ENCODE measurements at places on chromosomes 2 and 18. TPM values are rescaled to one million over a fixed set of nuclear protein-coding genes. Genes with fewer than 3 reads are reported as not detected.

DNA sequence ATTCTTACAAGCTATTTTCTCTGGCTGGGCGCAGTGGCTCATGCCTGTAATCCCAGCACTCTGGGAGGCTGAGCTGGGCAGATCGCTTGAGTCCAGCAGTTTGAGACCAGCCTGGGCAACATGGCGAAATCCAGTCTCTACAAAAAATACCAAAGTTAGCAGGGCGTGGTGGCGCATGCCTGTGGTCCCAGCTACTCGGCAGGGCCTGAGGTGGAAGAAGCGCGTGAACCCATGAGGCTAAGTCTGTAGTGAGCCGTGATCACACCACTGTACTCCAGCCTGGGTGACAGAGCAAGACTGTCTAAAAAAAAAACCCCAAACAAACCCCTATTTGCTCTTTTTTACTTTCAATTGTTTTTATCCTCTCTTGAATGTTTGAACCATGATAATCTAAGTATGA lies 37.0 kb downstream of the PPP4R1 start:
- H3K36me3 ChIP-seq: peaks cover 48% of the 10 kb centered on the region
- H3K4me3 ChIP-seq: no peak overlapping the region
- no peak overlapping the region for H3K27ac ChIP-seq
- no peak for DNase-seq

DNA sequence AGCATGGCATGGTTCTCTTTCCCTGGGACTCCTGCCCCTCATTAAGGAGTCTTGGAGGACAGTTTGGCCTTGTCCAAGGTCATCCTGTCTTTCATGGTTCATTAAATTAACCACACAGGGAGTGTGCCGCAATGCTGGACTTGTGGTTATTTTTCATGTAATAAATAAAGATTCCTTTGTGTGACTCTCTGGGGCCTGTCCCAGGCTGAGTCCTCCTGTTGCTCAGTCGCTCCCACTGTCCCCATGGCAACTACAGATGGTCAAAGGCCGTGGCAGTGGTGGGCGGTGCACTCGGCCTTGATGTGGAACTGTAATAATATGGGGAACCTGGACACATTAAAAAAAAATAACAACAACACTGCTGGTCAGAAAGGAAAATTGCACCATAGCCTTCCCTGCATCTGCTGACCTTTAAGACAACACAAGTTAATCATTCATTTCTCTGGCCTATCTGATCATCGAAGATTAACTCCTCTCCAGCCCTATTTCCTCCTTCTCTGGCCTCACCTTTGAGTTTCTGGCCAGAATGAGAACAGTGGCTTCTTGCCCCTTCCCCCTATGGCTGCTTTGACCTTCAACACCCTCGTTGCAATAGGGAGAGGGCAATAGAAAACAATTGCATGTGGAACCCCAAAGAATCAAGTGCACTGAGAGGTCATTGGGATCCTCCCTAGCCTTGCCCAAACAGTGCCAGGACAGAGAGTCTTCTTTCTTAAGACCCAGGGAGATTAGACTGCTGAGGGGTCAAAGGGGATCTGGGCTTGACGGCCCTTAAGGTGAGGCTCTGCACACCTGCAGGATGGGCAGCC lies 44.7 kb downstream of the PSD4 start:
- H3K27ac ChIP-seq: no peak overlapping the region
- H3K4me3 ChIP-seq: no peak overlapping the region
- H3K4me1 ChIP-seq: peaks cover 23% of the 10 kb centered on the region
- H3K36me3 ChIP-seq: no peaks in the 10 kb centered on the region

GRCh38 chr2:21256006-21256405 lies 132.2 kb downstream of the TDRD15 start:
- no peak overlapping the region for H3K4me3 ChIP-seq
- H3K27me3 ChIP-seq: no peaks in the 10 kb centered on the region
- peak; percentile 30 for DNase-seq
- H3K36me3 ChIP-seq: no peaks in the 10 kb centered on the region

GRCh38 chr18:54710074-54710899 lies 118.0 kb upstream of the RAB27B start:
- H3K4me3 ChIP-seq: no peak overlapping the region
- DNase-seq: no peak
- no peaks in the 10 kb centered on the region for H3K27me3 ChIP-seq
- H3K4me1 ChIP-seq: peaks cover 16% of the 10 kb centered on the region
- no peak overlapping the region for H3K27ac ChIP-seq

DNA sequence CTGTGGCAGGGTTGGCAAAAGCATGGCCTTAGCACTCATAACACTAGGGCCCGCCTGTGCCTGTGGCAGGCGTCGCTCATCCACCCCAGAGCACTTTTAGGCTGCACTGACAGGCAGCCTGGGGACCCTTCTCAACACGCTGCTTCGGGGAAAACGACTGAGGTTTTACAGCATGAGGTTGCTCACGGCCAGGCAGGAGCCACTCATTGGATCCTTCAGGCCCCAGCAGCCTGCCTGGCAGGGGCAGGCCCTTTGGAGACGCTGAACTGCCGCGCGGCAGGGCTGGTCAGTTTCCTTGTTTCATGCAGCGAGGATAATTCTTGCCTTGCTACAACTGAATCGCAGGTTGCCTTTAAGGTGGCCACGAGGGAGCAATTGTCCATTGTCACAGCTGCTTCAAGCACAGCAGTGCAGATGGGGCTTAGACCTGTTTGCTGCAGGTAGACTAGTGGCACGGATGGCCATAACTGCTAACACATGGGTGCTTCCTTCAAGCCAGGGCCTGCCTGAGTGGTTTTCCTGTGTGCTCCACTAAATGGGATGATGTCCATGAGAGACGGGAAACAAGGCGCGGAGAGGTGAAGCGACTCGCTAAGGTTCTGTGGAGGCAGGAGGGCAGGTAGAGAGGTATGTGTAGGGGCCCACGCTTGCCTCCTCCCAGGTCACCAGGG lies 49.9 kb upstream of the HS6ST1 start:
- no peaks in the 10 kb centered on the region for H3K36me3 ChIP-seq
- H3K4me1 ChIP-seq: peaks cover 20% of the 10 kb centered on the region
- no peaks in the 10 kb centered on the region for H3K27me3 ChIP-seq
- no peak overlapping the region for H3K4me3 ChIP-seq

- no peak overlapping the region for H3K4me3 ChIP-seq
- H3K4me1 ChIP-seq: no peaks in the 10 kb centered on the region
- no peaks in the 10 kb centered on the region for H3K36me3 ChIP-seq
- H3K27me3 ChIP-seq: no peaks in the 10 kb centered on the region
- H3K27ac ChIP-seq: no peak overlapping the region
Observed at GRCh38 chr18:7558769-7559168, 8.3 kb upstream of the PTPRM start.

DNA sequence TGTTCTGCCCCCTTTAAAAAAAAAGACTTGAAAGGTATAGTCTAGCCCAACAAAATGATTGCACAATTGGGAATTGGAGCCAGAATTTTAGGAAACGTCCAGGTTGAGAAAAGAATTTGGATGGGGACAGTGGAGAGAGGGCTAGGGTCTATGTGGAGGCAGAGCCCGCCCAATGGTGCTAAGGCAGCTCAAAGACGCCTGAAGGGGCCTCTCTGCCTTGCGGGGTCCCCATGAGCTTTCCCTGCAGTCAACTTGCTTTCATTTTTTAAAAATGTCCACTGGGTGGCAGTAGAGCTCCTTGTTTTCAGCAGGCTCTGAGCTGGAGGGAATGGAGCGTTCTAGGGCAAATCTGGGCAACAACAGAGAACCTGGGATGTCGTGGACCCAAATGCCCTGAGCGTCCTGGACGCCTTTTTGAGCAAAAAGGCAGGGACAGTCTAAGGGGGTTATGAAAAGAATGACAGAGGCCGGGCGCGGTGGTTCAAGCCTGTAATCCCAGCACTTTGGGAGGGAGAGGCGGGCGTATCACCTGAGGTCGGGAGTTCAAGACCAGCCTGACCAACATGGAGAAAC lies 40.2 kb upstream of the ITM2C start:
- peaks cover 13% of the 10 kb centered on the region for H3K27me3 ChIP-seq
- peak; percentile 42 for DNase-seq
- H3K36me3 ChIP-seq: peaks cover 7% of the 10 kb centered on the region
- H3K4me3 ChIP-seq: peak overlapping the region; percentile 38
- no peak overlapping the region for H3K27ac ChIP-seq

GRCh38 chr2:197813093-197813787 lies 8.8 kb downstream of the PLCL1 start:
- no peak overlapping the region for H3K4me3 ChIP-seq
- H3K36me3 ChIP-seq: no peaks in the 10 kb centered on the region
- DNase-seq: peak; percentile 17
- no peaks in the 10 kb centered on the region for H3K4me1 ChIP-seq

- H3K4me1 ChIP-seq: no peaks in the 10 kb centered on the region
- H3K27ac ChIP-seq: no peak overlapping the region
- H3K36me3 ChIP-seq: peaks cover 1% of the 10 kb centered on the region
- H3K27me3 ChIP-seq: no peaks in the 10 kb centered on the region
- DNase-seq: no peak
Observed at GRCh38 chr2:69608109-69608508, 35.4 kb downstream of the AAK1 start.

- H3K36me3 ChIP-seq: no peaks in the 10 kb centered on the region
- no peaks in the 10 kb centered on the region for H3K27me3 ChIP-seq
- H3K4me1 ChIP-seq: peaks cover 51% of the 10 kb centered on the region
- no peak for DNase-seq
- no peak overlapping the region for H3K27ac ChIP-seq
Observed at GRCh38 chr2:96763511-96764252, 3.0 kb downstream of the CNNM4 start.

DNA sequence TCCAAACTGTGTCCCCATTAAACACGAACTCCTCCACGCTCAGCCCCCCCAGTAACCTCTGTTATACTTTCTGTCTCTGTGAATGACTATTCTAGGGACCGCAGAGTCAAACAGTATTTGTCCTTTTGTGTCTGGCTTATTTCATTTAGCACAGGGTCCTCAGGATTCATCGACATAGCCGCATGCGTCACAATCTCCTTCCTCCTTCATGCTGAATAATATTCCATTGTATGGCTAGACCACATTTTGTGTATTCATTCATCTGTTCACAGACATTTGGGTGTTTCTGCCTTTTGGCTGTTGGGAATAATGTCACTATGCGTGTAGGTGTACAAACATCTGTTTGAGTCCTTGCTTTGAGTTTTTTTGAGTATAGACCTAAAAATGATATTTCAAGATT lies 80.9 kb downstream of the SH3RF3 start:
- DNase-seq: no peak
- peaks cover 43% of the 10 kb centered on the region for H3K27me3 ChIP-seq
- peaks cover 26% of the 10 kb centered on the region for H3K4me1 ChIP-seq
- no peaks in the 10 kb centered on the region for H3K36me3 ChIP-seq
- no peak overlapping the region for H3K27ac ChIP-seq
- H3K4me3 ChIP-seq: no peak overlapping the region

- no peak for DNase-seq
- H3K4me1 ChIP-seq: no peaks in the 10 kb centered on the region
- H3K4me3 ChIP-seq: no peak overlapping the region
- no peaks in the 10 kb centered on the region for H3K36me3 ChIP-seq
- no peak overlapping the region for H3K27ac ChIP-seq
- H3K27me3 ChIP-seq: no peaks in the 10 kb centered on the region
Observed at GRCh38 chr2:192026825-192027120, 168.0 kb downstream of the TMEFF2 start.

DNA sequence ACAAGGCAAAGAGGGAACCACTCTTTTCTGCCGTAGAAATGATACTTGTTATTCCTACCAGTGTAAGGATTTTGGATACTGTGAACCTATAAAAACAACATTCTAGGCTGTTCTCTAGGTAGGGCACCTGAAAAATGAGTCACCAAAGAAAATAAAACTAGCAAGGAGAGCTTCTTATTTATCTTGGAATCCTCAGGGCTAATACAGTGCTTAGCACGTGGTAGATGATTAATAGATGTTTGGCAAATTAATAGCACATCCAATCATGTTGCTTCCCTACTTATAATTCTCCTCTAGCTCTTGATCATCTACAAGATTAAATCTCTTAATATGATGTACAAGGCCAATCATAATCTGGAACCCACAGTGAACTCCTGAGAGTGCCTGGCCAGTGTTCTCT lies 73.1 kb downstream of the AAK1 start:
- H3K27me3 ChIP-seq: no peaks in the 10 kb centered on the region
- H3K36me3 ChIP-seq: no peaks in the 10 kb centered on the region
- H3K4me3 ChIP-seq: no peak overlapping the region
- H3K4me1 ChIP-seq: peaks cover 34% of the 10 kb centered on the region

The NEMP2 gene
- 1.9 TPM for polyA plus RNA-seq

The INHBB gene
- polyA plus RNA-seq: 0.01 TPM

The FBXO48 gene
- polyA plus RNA-seq: 1.9 TPM

The KRTCAP3 gene
- polyA plus RNA-seq: 14.7 TPM

The SLC11A1 gene
- 0.46 TPM for polyA plus RNA-seq
